ENCODE measurements at places on chromosomes 3 and 15.

- no peak for DNase-seq
Observed at GRCh38 chr3:140748-141330, 55.7 kb upstream of the CHL1 start.

GRCh38 chr3:130729154-130729553, 17.5 kb downstream of the PIK3R4 start:
- DNase-seq = peak; percentile 40

DNA sequence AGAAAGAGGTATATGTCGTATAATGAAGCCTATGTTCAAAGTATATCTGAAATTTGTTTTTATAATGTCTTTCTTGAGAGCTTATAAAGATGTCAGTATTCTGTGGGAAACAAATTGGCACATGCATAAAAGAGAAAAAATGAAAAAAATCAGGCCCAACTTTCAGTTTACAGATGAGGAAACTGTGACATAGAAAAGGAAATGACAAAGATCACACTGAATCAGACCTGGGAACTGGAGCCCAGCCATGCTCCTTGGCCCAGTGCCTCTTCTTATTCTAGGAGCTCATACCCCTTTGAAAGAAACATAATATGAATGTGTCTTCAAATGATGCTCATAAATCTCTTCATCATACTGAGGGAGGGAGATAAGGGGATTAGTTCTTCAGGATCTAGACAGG, 48.4 kb downstream of the TMEM44 start:
- DNase-seq = no peak

DNA sequence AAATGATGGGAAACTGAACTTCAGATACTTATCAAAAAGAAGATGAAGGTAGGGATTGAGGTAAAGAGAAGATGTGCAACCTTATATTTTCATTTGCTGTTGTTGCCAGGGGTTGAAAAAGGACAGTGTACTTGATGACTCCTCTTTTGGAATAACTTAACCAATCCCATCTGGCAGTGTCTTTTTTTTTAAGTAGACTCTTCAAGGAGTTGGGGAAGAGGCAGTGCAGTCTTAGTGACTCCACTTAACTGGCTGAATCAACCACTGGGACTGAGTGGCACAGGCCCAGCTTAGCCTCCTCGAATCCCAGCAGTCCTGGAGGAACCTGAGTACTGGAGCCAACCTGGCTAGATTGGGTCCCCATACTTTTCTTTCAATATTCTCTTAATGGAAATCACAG, 27.3 kb upstream of the FILIP1L start:
- no peak for DNase-seq

- DNase-seq = peak; percentile 62
Observed at GRCh38 chr3:66428733-66429132, 72.1 kb downstream of the LRIG1 start.

- DNase-seq = no peak
Observed at GRCh38 chr3:136995652-136996051, 37.9 kb downstream of the IL20RB start.

DNA sequence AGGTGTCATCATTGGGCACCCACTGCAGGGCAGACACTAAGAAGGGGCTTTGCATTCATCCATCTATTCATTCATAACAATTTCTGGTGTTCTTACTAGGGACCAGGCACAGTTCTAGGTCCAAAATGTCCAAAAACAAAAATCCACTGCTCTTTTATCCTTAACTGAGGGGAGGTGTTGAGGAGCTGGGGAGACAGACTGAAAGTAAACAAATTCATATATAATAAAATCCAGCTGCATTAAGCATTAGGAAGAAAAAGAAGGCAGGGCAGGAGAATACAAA, 1.1 kb downstream of the EIF4E3 start:
- DNase-seq = no peak

DNA sequence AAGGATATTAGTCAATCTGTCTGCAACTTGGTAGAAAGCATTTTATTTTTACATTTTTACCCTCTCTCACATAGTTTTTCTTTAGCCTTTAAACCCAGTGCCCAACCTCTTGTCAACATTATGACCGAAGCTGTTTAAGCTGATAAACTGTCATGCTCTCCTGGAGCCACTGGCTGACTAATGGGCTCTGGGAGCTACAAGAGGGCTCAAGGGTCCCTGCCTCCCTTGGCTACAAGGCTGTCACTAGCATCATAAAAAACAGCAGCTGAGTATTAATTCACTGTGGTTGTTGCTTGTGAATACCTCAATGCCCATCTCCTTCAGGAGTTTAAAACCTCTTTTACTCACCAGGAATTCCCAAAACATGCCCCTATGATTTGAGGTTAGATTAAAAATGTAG, 237.9 kb downstream of the ZMAT3 start:
- no peak for DNase-seq

GRCh38 chr3:117104792-117105191, 395.2 kb downstream of the TUSC7 start:
- no peak for DNase-seq

DNA sequence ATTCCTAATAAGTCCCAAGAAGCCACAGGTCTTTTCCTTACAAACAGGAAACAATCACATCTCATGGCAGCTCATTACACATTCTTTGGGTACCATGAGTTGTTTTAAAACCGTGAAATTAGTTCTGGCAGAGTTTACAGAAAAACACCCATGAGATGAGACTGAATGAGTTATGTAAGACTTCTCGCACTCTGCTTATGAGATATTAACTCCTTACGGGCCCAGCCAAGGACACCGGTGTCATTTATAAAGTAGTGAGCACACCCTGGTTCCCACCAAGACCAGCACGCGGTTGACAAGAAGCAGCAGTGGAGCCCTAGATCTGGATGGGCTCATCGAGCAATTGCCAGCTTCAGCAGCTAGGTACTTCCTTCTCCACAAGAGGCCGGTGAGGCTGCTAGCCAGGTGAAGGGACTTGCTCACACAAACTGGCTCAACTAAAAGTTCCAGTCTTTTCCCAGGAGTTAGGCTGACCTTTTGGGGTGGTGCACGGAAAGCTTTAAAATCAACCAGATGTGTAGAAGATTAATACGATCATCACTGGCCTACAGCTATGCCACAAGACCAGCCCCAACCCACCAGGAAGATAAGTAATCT, 318.6 kb upstream of the ICE2 start:
- no peak for DNase-seq

- DNase-seq = peak; percentile 1
Observed at GRCh38 chr3:95120921-95121320, 1058.1 kb downstream of the NSUN3 start.

- no peak for DNase-seq
Observed at GRCh38 chr3:54086652-54087405, 35.5 kb upstream of the CACNA2D3 start.

GRCh38 chr15:88028024-88028423, 228.5 kb downstream of the NTRK3 start:
- no peak for DNase-seq

DNA sequence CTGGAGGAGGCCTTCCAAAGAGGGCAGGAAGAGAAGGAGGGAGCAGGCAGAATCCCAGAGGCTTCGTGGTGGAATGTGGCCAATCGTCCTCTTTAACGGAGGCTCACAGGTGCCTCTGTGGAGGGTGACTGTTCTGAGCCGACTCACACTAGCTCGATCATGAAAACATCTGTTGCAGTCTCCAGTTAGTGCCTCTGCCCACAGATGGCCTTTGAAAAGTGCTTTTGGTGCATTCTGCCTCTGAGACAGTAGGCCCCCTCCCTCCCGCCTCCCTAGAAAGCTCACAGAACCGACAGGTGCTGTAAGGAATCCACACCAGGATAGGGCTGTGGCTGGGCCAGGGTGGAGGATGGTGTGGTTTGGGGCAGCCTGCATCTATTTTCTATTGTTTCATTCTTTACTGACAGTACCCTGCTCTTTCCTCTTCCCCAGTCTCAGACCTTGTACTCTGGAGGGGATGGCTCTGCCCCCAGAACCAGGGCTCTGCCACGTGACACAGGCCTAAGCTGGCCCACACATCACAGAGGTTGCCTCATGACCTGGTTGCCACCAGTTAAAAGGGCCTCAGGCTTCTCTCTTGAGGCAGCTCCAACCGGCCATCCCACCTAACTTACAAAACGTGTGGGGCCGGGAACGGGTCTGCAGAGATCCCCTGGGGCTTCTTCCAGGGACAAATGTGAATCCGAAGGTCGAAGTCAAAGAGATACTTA, 27.2 kb upstream of the PIGZ start:
- no peak for DNase-seq

DNA sequence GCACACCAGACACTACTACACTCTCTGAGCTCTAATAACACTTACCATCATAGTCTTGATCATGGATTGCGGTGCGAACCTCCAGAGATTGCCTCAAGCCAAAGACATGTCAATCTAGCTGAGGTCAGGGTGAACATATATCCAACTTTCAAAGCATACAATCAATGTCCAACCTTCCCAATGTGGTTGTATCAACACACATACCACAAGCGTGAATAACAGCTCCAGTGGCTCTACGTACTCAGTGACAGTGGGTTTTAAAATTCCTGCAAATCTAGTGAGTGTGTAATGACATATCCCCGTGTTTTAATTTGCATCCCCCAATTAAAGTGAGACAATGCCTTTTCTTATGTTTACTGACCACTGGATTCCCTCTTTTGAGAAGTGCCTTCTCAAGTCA, 29.6 kb downstream of the SFMBT1 start:
- DNase-seq = no peak

GRCh38 chr15:92625251-92625980, 30.2 kb downstream of the FAM174B start:
- DNase-seq = no peak

- no peak for DNase-seq
Observed at GRCh38 chr3:188243124-188243795, 89.3 kb downstream of the LPP start.

DNA sequence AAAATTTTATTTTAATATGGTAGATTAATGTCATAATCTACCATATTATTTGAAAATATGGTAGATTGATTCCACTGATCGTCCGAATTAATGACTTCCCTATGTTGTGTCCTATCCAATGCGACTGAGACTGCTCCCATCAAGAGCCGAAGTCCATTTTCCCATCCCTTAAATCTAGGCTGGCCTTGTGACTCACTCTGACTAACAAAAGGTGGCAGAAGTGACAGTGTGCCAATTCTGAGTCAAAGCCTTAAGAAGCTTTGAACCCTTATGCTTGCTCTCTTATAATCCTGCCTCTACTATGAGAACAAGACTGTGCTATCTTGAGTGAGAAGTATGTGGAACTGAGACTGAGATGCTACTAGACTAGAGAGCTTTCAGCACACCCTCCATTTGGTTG, 387.2 kb downstream of the ROBO1 start:
- DNase-seq = no peak
